ENCODE measurements at places on chromosomes 11 and 22.
A peak's percentile ranks its signal among the peaks of the same experiment; 100 is the strongest.

DNA sequence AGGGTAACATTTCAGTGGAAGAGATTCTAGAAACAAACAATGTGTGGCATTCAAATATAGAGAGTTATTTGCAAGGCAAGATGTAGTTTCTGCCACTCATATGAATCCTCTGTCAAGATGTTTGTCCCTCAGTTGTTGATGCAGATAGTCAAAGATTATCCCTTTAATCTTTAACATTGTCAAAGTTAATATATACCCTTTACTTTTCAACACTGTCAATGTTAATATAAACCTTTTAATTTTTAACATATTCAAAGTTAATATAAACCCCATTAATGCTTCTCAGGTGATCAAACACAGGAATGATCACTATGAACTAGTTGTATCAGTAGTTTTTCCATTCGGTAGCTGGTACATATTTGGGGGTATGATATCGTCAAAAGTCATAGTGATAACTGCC, 51.9 kb upstream of the PICALM start:
- DNase-seq: no peak

- DNase-seq: no peak
Measured at GRCh38 chr22:49619301-49619700, 208.4 kb downstream of the BRD1 start.

DNA sequence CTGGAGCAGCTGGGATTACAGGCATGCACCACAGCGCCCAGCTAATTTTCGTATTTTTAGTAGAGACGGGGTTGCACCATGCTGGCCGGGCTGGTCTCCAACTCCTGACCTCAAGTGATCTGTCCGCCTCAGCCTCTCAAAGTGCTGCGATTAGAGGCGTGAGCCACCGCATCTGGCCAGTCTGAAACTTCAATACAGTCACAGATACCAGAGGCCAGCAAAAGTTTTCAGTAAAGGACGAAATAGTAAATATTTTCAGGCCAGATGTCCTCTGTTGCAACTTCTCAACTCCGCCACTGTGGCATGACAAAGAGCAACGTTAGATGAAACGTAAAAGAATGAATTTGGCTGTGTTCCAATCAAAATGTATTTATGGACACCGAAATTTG, 403.6 kb downstream of the MN1 start:
- DNase-seq: no peak

DNA sequence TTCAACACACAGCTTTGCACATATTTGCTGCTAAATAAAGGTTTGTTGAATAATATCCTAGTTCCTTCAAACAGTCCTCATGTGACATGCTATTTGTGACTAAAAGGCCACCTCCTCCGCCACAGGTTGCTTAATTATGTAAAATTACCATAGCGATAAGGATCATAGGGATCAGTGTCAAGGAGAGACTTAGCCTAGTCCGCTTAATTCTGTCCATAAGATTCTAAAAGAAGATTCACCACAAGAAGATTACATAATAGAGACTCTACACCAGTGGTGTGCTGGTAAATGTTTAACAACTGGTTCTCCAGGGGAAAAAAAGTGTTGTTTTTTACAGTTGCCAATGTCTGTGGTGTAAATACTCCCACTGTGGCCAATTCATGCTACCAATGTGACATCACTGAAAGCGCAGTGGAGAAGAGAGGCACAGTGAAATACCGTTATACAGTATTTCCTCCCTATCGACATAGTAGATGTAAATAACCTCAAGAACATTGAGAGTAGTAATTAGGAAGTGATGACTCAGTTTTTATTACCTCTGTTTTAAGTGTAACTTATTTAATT, 4.2 kb upstream of the CHRDL2 start:
- no peak for DNase-seq

DNA sequence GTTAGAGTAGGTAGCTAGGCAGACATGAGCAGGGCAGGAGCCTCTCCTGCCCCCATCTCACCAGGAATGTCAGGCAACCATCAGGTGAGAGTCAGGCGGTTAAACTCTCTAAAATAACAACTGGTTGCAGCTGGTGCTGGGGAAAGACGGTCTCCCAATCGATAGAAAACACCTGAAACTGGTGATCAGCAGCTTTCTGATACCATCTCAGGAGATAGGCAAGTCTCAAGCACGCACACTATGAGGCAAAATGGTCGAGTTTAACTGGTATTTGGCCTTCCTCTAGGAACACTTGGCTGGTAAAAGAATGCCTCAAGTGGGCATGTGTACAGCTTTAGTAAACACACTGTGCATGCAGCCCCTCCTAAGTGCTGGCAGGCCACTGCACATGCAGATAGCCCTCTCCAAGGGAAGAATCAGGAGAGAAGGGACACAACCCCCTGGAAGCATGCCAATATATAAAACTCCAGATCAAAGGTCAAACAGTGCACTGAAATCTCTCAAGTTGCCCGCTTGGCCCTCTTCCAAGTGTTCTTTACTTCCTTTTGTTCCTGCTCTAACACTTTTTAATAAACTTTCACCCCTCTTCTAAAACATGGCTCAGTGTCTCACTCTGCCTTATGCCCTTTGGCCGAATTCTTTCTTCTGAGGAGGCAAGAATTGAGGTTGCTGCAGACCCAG, 88.7 kb downstream of the USP35 start:
- peak; percentile 81 for DNase-seq

DNA sequence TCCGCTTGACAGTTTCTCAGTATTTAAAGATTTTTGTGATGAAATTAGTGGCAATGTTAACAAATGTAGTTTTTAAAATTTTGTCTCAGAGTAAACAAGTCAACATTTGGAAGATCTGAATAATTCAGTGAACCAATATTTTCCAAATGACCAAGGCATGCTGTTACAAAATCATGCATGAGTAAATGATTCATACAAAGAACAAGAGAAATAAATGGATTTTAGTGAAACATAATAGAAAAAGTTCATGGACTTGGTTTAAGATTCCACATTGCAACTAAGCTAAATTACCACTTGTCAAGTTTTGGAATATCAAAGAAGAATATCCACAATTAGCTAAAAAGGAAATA, 125.7 kb upstream of the SNX19 start:
- no peak for DNase-seq

GRCh38 chr22:43152003-43152356, 621 bp downstream of the TSPO start:
- no peak for DNase-seq

DNA sequence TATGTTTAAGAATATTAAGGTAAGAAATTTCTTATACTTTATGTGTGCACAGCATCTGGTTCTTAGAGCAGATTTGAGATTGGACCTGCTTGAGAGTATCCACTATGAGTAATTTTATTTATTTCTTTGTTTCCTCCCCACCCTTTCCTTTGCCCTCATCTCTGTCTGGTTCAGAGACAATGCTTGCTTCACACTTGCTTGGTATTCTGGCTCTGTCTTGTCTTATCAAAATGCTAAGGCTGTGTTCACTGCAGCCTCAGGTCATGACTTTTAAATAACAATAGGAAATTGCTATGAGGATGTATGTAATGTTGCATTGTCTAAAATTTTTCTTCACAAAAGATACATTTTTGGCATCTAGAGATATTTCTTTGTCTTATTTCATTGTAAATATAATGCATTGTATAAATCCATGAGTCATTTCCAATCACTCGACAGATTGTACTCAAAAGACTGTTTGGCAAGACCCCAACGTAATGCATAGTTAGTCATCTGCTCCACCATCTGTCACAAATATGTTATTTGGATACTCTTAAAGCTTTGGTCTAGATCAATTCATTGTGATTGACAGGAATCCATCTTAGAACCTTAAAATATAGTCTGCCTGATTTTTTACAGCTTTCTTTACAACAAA, 395.7 kb downstream of the AASDHPPT start:
- no peak for DNase-seq

- no peak for DNase-seq
Measured at GRCh38 chr11:121257289-121257688, 35.3 kb upstream of the SC5D start.

Measured in NCI-H2227 treated with DMSO at 0.1 percent for 48 hours (cell line).